ENCODE measurements at places on chromosomes 7 and 10. TPM values are rescaled to one million over a fixed set of nuclear protein-coding genes. Genes with fewer than 3 reads are reported as not detected.
A peak's percentile ranks its signal among the peaks of the same experiment; 100 is the strongest.

DNA sequence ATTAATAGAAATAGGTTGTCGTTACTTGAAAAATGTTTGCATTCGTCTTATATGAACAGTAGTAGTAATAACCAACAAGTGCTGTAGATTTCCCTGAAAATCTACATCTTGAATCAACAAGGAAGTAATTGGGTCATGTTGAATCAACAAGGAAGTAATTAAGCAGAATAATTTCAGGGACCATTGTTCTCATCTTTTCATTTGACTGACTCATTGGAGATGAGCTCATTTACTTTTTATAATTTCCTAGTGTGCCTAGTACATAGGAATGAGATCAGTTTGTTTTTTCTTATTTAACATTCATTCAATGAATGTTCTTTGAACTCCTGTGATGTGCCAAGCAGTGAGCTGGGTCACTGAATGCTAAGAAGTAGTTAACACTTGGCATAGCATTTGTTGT lies 8.2 kb downstream of the CLDN12 start:
- no peak for DNase-seq
- no peaks in the 10 kb centered on the region for H3K27me3 ChIP-seq
- H3K27ac ChIP-seq = no peak overlapping the region

- DNase-seq = no peak
- no peaks in the 10 kb centered on the region for H3K36me3 ChIP-seq
- no peak overlapping the region for H3K27ac ChIP-seq
- H3K27me3 ChIP-seq = no peaks in the 10 kb centered on the region
These were observed 176.9 kb upstream of the COL1A2 start for GRCh38 chr7:94217766-94218165.

- no peaks in the 10 kb centered on the region for H3K36me3 ChIP-seq
- no peaks in the 10 kb centered on the region for H3K27me3 ChIP-seq
- DNase-seq = no peak
- no peak overlapping the region for H3K4me3 ChIP-seq
- H3K27ac ChIP-seq = no peak overlapping the region
- H3K4me1 ChIP-seq = no peaks in the 10 kb centered on the region
These were observed 20.8 kb downstream of the MICU1 start for GRCh38 chr10:72605122-72605521.

DNA sequence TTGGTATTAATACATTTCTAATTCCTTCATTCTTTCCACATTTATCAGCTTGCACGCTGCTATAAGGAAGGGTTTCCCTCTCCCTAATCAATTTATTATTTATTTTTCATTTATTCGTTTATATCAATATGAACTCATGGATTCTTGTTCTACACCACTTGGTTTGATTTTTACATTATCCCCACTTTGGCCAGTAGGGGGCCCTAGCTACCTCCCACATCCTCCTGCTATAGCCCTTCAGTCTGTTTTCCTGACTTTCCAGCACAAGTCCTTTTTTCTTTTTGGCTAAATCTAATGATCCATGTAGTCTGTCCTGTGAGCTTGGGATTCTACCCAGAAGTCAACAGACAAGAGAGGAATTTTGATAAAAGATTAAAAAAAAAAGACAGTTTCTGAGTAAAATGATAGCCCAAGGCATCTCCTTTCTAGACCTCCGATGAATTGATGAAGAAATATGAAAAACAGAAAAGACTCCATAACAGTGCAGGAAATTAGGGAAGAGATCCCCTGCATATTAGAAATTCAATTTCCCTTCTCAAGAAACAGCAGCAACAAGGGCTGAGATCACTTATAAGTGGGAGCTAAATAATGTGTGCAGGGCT lies 47.7 kb downstream of the LYZL2 start:
- no peak overlapping the region for H3K27ac ChIP-seq
- DNase-seq = no peak
- no peaks in the 10 kb centered on the region for H3K4me1 ChIP-seq
- no peaks in the 10 kb centered on the region for H3K36me3 ChIP-seq

DNA sequence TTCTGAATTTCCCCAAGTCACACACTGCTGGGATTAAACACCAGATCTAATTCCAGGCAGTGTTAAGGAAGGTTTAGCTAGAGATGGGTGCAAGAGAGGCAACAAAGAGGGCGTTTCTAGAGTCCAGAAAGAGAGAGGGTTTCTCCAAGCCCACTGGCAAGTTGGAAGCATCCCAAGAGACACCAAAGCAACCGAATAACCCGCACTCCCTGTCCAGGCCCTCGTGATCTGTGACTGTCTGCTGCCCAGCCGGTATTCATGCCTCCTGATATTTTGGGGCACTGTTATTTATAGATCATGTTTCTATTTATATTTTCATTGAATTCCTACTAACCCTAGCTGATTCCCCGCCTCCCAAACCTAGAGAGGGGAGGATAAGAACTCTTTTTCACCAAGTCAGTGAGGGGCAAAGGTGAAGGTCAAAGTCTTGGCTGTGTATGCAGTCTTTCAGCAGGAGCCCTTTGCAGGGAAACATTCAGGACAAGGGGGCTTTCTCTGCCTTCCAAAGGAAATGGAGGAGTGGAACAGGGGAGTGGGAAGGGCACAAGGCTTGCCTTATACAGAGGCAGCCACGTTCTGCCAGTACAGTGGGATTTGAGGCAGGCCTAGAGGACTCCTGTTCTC lies 103.6 kb downstream of the SH3PXD2A start:
- no peak overlapping the region for H3K27ac ChIP-seq
- no peak for DNase-seq
- no peaks in the 10 kb centered on the region for H3K27me3 ChIP-seq
- no peaks in the 10 kb centered on the region for H3K36me3 ChIP-seq
- H3K4me1 ChIP-seq = peaks cover 18% of the 10 kb centered on the region

- no peaks in the 10 kb centered on the region for H3K36me3 ChIP-seq
- no peaks in the 10 kb centered on the region for H3K4me1 ChIP-seq
- H3K4me3 ChIP-seq = no peak overlapping the region
- no peaks in the 10 kb centered on the region for H3K27me3 ChIP-seq
- no peak for DNase-seq
- no peak overlapping the region for H3K27ac ChIP-seq
These were observed 3.3 kb downstream of the GRB10 start for GRCh38 chr7:50779427-50779826.

GRCh38 chr10:70272925-70273316 lies 10.9 kb downstream of the NPFFR1 start:
- H3K27ac ChIP-seq = no peak overlapping the region
- DNase-seq = no peak
- H3K4me3 ChIP-seq = no peak overlapping the region

DNA sequence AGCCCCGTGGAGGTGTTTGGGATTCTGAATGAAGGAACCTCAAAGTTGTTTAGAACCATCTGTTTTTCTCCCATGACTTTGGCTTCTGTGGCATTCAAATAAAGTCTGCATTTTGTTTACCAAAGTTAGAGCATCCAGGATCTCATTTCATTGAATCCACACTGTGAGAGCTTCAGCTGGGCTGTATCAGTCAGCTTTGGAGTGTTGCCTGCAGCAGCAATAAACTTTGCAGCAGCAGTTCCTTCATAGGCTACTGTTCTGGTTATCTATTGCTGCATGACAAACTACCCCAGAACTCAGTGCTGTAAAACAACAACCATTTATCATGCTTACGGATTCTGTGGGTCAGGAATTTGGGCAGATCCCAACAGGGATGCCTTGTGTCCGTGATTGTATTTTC lies 1575.2 kb upstream of the LRRTM3 start:
- H3K27me3 ChIP-seq = no peaks in the 10 kb centered on the region
- H3K4me3 ChIP-seq = no peak overlapping the region
- no peaks in the 10 kb centered on the region for H3K36me3 ChIP-seq
- no peaks in the 10 kb centered on the region for H3K4me1 ChIP-seq

DNA sequence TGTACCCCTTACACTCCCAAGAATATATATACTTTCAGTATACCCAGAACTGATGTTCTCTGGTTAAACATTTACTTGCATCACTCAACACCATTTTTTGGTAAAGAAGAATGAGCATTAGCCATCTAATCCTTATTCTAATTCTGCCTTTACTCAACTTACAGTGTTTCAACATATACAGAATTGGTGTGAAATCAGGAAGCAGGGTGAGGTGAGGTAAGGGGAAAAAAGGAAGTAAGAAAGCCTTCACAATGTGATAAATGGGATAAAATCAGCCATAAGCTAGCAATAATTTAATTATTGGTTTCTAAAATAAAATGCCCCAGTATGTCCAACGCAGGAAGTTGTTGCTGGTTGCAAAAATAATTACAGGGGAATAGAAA lies 605.4 kb downstream of the KCNMA1 start:
- no peaks in the 10 kb centered on the region for H3K4me1 ChIP-seq
- H3K27ac ChIP-seq = no peak overlapping the region
- DNase-seq = no peak
- no peaks in the 10 kb centered on the region for H3K27me3 ChIP-seq

- no peaks in the 10 kb centered on the region for H3K27me3 ChIP-seq
- H3K4me1 ChIP-seq = no peaks in the 10 kb centered on the region
- DNase-seq = no peak
These were observed 51.2 kb downstream of the SP8 start for GRCh38 chr7:20735346-20736065.

DNA sequence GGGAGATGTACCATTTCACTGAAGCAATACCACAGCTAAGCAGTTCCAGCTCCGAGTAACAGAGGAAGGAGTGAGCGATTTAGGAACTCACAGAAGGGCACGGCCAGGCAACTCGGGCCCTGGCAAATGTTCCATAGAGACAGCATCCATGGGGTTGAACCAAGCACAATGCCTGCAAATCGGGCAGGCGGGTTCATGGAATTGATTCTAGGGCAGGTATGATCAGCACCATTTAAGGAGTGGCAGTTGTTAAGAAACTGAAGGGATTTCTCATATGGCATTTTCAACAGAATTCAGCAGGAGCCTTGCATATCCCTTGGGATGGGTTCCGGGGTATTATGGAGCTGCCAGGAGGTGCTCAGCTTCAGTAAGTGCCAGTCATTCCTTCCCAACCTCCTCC lies 66.4 kb downstream of the IKZF1 start:
- H3K36me3 ChIP-seq = peaks cover 30% of the 10 kb centered on the region
- peak; percentile 6 for DNase-seq
- H3K27me3 ChIP-seq = no peaks in the 10 kb centered on the region
- peaks cover 86% of the 10 kb centered on the region for H3K4me1 ChIP-seq

Gene PTEN
- 93.5 TPM for total RNA-seq

DNA sequence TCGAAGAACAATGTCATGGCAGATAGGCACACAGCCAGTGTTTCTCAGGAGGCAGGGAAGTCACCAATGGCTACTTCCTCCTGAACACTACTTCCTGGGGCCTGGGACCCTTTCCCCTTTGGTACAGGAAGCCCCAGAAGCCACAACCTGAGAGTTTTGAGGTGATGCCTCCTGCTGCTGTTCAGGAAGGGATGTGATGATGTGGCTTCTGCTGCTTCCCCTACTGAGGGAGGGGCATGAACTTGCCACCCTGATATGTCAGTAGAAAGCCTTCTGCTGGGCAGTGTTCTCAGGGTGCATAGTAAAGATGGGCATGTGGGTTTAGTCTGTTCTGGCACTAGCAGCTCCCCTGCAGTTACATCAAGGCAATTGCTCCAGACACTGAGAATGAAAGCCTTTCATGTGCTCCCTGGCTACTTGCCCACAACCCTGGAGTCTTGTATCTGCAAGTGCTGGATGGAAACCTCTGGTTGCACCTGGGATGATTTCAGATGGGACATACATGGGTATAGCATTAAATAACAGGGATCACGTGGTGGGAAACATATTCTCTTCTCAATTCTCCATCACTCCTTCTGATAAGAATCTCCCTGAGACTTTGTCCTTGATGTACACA lies 69.3 kb downstream of the ADRA2A start:
- no peaks in the 10 kb centered on the region for H3K36me3 ChIP-seq
- H3K27ac ChIP-seq = no peak overlapping the region
- DNase-seq = no peak
- H3K4me3 ChIP-seq = no peak overlapping the region
- no peaks in the 10 kb centered on the region for H3K27me3 ChIP-seq

Gene ADCY1
- not detected for total RNA-seq

DNA sequence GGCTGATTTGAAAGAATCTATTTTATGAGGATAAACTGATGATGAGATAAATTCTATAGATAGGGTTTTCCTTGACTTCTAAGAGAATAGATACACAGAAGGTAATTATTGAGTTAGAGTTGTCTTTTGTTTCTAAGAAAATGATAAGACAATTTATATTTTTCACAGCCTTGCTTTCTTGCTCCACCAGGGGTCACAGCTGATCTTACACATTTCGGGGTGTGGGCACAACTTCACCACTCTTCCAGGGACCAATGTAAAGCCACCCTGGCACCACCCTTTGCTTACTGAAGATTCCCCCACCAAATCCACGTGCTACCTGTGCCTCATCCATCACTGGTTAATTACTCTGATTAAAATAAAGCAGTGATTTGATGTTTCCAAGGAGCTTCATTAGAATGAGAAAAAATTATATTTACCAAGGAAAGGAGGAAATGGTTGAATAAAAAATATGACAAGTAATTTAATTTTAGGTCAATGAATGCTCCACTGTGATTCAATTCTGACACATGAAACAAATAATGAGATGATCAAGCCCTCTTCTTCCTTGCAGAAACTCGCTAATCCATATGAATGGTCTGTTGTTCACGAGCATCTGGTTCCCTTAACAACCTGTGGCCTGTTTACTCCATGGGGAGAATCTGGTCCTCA lies 177.3 kb upstream of the TNS3 start:
- no peak overlapping the region for H3K27ac ChIP-seq
- DNase-seq = no peak
- H3K36me3 ChIP-seq = no peaks in the 10 kb centered on the region
- H3K4me1 ChIP-seq = no peaks in the 10 kb centered on the region
- H3K27me3 ChIP-seq = no peaks in the 10 kb centered on the region

- H3K27me3 ChIP-seq = no peaks in the 10 kb centered on the region
- DNase-seq = no peak
- no peak overlapping the region for H3K4me3 ChIP-seq
- no peaks in the 10 kb centered on the region for H3K4me1 ChIP-seq
These were observed 254.7 kb upstream of the PTER start for GRCh38 chr10:16182144-16182543.

GRCh38 chr10:132372516-132373095 lies 24.4 kb upstream of the PWWP2B start:
- H3K4me3 ChIP-seq = no peak overlapping the region
- H3K36me3 ChIP-seq = no peaks in the 10 kb centered on the region
- no peak overlapping the region for H3K27ac ChIP-seq

DNA sequence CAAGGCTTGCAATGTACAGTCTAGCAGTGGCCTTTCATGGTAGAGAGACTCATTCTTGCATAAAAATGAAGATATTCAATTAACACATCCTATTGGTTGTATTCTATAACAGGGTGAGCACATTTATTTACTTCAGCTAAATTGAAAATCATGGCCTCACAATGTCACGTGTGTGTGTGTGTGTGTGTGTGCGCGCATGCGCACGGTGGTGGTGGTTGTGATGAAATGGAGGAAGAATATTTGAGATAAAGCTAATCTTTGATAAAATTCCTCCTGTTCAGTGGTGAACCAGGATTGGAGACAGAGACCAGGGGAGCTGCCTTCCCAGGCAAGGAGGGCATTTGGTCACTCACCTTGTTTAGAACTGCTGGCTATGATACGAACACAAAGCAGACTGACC lies 199.8 kb downstream of the DPP6 start:
- H3K36me3 ChIP-seq = no peaks in the 10 kb centered on the region
- H3K27me3 ChIP-seq = no peaks in the 10 kb centered on the region
- DNase-seq = no peak
- H3K27ac ChIP-seq = no peak overlapping the region
- H3K4me3 ChIP-seq = no peak overlapping the region

Gene LIPN
- not detected for total RNA-seq

GRCh38 chr7:4775848-4776623 lies 613 bp downstream of the AP5Z1 start:
- H3K27ac ChIP-seq = peak overlapping the region; percentile 94
- no peaks in the 10 kb centered on the region for H3K36me3 ChIP-seq
- peak overlapping the region; percentile 95 for H3K4me3 ChIP-seq
- H3K27me3 ChIP-seq = no peaks in the 10 kb centered on the region

Measured in naive thymus-derived CD4-positive, alpha-beta T cell (primary cell).